ENCODE measurements at places on chromosomes 6 and 20. TPM values are rescaled to one million over a fixed set of nuclear protein-coding genes. Genes with fewer than 3 reads are reported as not detected.

Gene TP53TG5
- 0.67 TPM for polyA plus RNA-seq

Gene EDN3
- 15.7 TPM for polyA plus RNA-seq

Gene SIM1
- polyA plus RNA-seq: 3.3 TPM

GRCh38 chr20:2312876-2313275, 17.1 kb downstream of the TGM3 start:
- DNase-seq: no peak

GRCh38 chr6:40477246-40478126, 109.7 kb downstream of the LRFN2 start:
- DNase-seq: no peak

GRCh38 chr20:40637176-40637575, 51.9 kb downstream of the MAFB start:
- no peak for DNase-seq

DNA sequence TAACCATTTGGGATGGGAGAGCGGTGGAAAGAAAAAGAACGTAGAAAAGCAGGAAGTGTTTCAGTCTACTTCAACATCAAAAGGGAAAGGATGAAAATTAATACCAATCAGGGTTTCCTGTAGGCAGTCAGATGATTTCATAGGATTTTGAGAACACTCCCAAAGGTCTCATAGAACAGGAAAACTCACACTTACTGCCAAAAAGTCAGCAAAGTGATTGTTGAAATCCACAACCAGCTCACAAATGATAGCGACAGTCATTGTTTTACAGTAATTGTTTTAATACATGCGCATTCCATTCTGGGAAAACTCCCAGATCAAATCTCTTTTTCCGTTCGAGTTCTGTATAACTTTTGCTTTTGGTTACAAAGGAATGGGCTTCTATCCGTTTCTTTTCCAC, 5.3 kb upstream of the CNKSR3 start:
- DNase-seq: no peak

GRCh38 chr6:84392261-84392660, 164.8 kb upstream of the CEP162 start:
- DNase-seq: peak; percentile 18

DNA sequence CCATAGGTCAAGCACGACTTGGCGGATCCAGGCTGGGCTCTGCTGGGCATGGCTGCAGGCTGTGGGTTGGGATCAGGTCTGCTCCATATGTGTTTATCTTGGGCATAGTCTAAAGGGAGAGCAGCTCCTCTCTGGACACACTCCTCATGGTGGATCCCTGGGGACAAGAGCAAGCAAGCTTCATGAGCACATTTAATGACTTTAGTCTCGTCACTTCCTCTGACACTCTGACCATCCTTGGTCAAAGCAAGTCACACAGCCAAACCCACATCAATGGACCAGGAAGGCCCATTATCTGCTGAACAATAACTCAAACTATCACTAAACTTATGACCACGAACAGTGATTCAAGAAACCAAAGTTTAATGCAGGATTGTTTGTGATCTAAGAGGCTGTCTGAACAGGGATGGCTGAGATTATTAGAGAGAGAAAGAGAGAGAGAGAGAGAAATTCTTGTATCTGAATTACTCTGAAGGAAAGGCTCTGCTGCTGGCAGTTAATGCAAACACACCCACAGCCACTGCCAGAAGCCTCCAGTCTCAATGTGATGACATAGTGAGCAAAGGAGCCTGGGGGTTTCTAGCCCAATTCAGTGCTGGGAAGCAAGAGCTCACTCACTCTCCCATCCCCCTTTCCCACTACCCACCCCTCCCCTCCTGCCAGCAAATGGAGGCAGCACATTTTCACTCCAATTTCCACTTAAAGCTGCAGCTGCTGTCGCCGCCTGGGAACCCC, 490.2 kb upstream of the SULF2 start:
- DNase-seq: peak; percentile 80

Gene OR2B6
- polyA plus RNA-seq: not detected

DNA sequence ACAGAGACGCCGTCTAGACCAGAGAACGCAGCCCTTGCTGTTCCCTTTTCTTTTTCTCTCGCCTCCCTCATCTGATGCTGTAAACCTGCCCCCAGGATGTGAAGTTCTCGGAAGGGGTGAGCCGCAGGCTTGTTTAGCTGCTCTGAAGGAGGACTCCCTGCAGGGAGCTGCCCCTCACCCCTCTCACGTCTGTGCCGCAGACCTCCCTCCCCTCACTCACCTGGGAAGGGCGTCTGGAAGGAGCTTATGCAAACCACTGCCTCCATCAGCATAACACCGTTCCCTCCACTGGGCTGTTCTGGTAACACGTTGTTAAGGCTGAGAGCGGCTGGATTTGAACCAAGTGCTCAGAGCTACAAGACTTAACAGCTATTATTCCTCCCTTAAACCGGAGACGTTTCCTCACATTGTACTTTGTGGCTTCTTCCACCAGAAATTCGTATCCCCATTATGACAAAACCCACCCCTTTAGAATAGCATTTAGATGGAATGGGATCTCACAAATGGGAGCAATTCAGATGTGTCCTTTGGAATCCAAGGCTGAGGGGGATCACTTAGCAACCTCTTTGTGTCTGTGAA, 99.8 kb downstream of the SMOC2 start:
- DNase-seq: no peak

DNA sequence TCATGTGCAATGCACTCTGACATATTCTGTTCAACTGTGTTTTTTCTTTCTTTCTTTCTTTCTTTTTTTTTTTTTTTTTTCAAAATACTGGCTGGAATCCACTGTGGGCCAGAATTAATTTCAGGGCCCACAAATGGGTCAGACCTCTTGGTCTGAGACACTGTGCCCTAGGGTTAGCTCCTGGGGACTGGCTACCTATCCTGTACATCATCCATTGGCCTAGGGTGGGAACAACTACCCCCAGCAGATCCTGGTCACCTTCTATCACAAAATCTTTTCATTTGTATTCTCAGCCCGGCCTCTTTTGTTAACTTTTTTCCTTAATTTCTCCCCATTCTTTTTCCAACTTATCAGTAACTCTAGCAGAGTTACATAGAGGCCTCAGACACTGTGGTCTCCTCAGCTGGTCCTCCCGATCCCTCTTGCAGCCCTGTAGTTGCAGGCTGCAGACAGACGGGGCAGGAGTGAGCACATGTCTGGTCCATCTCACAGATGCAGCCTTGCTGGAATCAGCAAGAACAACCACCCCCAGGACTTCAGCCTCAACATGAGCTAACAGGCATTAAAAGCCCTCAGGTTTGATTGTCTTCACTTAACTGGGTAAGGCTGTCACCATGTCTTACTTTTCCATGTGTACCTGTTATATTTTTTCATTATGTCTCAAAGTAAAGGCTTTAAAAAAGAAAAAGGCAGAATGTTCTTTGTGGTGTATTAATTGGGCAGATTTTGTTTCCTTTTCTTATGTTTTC, 41.3 kb downstream of the TXLNB start:
- DNase-seq: no peak

- peak; percentile 53 for DNase-seq
These were observed 49.7 kb upstream of the BHLHE23 start for GRCh38 chr20:63056236-63057170.

DNA sequence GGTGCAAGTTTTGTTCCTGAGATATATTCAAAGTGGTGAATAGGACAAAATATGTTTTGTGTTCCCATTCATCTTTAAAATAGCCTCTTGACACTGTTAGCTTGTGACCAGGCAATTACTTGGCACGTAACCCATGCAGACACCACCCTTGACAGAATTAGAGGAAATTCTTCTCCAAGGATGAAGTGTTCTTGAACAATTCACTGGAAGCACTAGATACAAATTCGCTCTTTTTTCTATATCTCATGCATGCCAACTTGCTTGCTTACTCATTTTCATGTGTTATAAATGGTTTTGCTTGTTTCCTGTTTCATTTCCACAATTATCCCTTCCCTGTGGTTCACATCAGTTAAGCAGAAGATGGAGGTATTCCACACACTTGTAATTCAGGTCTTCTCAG, 105.2 kb upstream of the MAN1A1 start:
- DNase-seq: no peak

DNA sequence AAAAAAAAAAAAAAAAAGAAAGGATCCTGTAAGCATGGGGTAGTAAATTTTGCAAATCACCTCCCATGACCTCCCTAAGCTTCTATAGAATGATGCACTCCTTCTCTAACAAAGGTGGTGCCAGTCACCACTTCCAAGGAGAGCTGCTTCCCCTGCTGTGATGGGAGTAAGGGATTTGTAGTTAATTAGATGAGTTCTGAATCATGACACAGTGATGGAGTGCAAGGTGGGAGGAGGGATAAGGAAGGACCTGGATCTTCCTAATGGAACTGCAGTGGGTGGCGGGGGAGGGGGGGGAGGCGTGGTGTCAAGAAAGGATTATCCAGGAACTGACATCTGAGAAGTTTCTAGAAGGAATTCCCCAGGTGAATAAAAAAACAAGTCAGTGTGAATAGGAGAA, 47.8 kb downstream of the NRN1 start:
- DNase-seq: no peak
